ENCODE measurements at places on chromosomes 3 and 15.

DNA sequence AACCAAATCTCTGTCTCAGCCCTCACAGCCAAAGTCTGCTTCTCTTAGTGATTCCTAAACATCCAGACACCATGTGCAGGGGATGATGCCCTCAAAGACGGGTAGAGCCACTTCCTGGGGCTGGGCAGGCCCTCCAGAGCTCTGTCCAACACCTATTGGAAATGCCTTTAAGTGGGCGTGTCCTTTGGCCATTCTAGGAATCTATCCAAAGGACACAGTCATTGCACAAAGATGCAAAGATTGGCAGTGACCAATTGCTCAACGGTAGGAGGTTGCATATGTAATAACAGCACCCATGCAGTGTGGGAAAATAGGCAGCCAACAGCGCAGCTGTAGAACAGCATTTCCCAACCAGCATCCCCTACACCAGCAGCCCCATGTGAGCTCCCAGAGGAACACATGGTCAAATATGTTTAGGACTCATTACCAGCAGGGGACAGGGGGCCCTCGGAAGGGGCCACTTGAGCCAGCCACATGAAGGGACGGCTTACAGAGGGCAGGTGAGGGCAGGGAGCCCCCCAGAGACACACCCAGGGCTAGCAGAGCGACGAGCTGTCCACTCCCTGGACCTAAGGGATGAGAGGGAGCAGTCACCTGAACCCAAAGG, 142.8 kb upstream of the IQSEC1 start:
- DNase-seq = no peak

GRCh38 chr15:34783991-34784390, 11.4 kb downstream of the ACTC1 start:
- DNase-seq = no peak

GRCh38 chr3:25603703-25604102, 61.0 kb downstream of the TOP2B start:
- DNase-seq = no peak

DNA sequence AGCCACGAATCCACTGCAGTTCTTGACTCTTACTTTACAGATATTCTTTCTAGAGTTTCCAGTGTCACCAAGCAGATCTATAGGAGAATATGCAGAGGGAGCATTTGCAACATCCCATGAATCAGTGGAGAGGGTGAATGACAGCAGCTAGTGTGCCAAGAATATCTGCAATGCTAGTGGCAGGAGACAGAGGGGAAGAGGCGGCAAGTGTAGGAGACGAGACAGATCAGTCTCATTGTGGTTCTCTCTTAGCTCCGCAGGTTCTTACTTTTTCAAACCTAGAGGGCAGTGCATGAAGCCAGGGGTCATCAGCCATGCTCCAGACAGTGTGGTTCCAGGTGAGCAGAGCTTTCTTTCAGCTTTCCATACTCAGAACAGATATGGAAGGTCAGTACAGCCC, 744 bp downstream of the ZNF619 start:
- no peak for DNase-seq

- no peak for DNase-seq
Measured at GRCh38 chr3:151630938-151631441, 102.7 kb upstream of the AADACL2 start.

- no peak for DNase-seq
Measured at GRCh38 chr15:36666228-36666905, 86.9 kb downstream of the CDIN1 start.
